Activated CD4-positive, alpha-beta T cell treated with anti-CD3 and anti-CD28 coated beads, Interleukin-2, amount 50 U/mL, for 24 hours (primary cell): ENCODE measurements at places on chromosomes 1 and 21.

GRCh38 chr1:182644886-182645285 lies 39.5 kb downstream of the RGS8 start:
- no peak for DNase-seq

- DNase-seq: no peak
Observed at GRCh38 chr1:57770772-57771171, 346.9 kb upstream of the DAB1 start.

DNA sequence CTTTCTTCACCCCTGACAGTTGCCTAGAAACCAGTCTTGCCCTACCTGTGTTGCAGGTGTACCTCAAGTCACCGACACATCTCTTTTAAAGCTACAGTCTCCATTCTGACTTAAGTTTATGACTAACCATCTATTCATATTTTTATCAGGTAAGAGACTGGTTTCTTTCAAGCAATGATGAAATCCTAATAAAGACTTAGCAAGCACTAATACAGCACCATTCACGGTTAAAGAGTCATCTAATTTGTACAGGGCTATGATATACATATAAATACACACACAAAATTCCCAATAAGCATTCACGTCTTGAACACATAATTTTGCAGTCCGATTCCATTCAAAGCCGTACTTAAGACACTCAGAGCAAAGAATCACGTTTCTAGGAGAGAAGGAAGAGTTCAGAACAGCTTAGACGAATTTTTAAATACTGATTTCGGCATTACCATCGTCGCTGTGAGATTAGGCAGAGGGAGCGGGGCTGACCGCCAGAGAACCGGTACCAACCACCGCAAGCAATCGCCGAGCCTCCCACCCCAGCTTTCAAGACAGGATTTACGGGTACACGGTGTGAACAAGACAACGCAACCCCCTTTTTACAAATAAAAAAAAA lies 943 bp downstream of the ERRFI1 start:
- DNase-seq: no peak

GRCh38 chr1:221264848-221265247 lies 385.6 kb downstream of the HLX start:
- DNase-seq: no peak

- DNase-seq: no peak
Observed at GRCh38 chr1:158112994-158113758, 67.5 kb upstream of the CD1D start.

- DNase-seq: no peak
Observed at GRCh38 chr1:38581396-38581795, 278.2 kb downstream of the RRAGC start.

DNA sequence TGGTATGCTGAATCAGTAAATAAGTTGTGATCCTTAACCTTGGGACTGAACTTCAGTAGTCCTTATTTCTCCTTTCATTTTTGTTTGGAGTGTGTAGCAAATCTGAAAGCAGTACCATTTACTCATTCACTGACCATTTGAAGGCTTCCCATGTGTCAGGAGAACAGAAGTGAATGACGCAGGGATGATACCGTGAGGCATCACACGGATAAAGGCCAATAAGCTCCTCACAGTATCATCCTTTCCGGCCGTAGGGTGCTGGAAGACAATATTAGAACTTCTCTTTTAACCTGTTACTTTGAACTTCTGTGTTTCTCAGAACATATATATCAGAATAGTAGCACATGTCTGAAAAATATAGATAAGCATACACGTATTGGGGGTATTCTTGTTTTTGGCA lies 21.3 kb downstream of the BACH1 start:
- no peak for DNase-seq

GRCh38 chr1:87940421-87940820 lies 611.7 kb downstream of the LMO4 start:
- DNase-seq: no peak

DNA sequence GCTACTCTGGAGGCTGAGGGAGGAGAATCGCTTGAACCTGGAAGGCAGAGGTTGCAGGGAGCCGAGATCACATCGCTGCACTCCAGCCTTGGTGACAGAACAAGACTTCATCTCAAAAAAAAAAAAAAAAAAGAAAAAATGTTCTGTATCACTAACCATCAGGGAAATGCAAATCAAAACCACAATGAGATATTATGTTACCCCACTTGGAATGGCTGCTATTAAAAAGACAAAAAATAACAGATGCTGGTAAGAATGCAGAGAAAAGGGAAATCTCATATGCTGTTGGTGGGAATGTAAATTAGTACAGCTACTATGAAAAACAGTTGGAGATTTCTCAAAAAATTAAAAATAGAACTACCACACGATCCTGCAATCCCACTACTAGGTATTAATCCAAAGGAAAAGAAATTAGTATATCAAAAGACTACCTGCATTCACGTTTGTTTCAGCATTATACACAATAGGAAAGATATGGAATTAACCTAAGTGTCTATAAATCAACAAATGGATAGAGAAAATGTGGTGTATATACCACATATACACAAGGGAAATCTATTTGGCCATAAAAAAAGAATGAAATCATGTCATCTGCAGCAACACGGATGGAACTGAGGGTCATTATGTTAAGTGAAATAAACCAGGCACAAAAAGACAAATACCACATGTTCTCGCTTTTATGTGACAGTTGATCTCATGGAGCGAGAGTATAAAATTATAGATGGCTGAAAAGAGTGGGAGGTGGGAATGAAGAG lies 62.6 kb downstream of the ABL2 start:
- DNase-seq: no peak

- no peak for DNase-seq
Observed at GRCh38 chr1:148263906-148264255, 111.8 kb upstream of the NBPF11 start.

- no peak for DNase-seq
Observed at GRCh38 chr21:26852423-26852822, 7.2 kb upstream of the ADAMTS1 start.

DNA sequence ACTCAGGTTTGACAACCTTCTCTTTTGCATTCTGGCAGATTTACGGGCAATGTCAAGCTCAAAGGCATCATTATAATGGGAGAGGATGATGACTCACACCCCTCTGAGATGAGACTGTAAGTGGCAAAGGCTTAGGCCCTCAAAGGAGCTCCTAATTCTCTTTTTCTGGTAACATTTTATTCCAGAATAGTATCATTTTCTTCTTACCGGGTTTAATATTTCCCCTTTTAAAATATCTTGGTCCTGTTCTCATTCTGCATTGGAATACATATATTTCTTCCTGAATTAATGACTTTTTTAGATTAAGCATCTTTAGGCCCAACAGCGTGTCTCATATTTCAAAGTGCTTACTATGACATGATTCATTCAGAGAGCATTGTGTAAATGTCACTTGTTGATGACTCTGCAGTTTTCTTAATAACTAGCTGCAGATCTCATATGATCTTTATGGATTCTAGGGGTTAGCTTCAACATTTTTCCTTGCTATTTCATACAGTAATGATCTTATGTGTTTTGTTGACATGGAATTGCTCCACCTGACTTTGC lies 1.7 kb downstream of the PITHD1 start:
- DNase-seq: no peak

DNA sequence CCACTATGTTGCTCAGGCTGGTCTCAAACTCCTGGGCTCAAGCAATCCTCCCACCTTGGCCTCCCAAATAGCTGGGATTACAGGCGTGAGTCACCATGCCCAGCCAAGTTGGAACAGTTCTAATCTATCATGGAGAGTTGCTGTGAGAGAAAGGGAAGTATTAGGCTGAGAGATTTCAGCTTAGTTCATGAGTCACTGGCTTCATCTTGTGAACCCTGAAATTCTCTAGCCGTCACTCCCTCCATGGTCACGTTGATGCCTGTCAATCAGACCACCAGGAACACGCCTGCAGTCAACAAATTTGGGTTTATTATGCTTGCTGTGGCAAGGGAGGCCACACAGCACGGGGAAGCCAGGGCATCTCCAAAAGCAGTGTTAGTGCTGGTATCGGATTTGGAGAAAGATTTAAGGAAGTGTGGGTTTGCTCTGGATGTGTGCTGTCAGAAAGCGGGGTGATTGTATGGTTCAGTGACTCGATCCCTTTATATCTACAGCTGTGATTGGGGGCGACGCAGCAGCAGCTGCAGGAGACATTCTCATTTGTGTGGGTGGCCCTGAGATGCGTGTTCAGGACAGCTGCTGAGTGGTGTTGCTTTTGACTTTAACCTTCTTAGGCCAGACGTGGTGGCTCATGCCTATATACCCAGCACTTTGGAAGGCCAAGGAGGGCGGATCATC lies 18.7 kb downstream of the UQCRHL start:
- DNase-seq: no peak

- no peak for DNase-seq
Observed at GRCh38 chr1:227043755-227044154, 103.7 kb downstream of the COQ8A start.

- no peak for DNase-seq
Observed at GRCh38 chr1:160376525-160377131, 9.8 kb downstream of the NHLH1 start.

GRCh38 chr21:46325073-46325912 lies 1.3 kb downstream of the PCNT start:
- DNase-seq: peak; percentile 11

DNA sequence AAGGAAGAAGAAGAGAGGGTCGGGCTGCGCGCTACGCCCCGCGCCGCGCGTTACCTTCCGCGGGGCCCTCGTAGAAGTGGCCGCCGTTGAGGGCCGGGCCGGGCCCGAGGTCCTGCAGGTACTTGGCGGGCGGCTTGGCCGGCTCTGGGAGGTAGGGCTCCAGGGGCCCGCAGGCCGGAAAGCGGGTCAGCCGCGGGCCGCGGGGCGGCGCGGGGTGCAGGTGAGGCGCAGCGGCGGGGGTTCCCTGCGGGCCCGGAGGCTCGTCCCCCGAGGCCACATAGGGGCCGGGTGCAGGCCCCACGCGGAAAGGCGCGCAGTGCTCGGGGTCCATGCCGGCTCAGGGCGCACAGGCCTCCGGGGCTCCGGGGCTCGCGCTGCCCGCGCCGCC lies 196 bp downstream of the ALX3 start:
- no peak for DNase-seq

- DNase-seq: no peak
Observed at GRCh38 chr21:44497703-44498126, 42.3 kb downstream of the KRTAP10-1 start.

DNA sequence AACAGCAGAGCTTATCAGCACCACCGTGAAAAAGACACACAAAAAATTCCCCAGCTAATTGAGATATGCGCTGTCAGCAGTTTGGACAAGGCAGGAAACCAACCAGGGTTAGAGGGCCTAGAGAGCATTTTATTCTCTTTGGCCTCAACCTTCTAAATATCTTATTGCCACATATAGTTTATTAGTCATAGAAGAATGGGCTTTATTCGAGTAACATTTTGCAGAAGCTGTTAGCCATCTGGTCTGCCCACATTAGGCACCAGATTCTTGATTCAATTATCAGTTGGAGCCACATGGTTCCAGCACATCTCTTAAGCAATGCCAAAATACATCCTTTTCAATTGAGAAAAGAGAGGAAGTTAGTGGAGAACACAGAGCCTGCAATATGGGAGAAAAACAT lies 109.9 kb upstream of the CXADR start:
- no peak for DNase-seq

- no peak for DNase-seq
Observed at GRCh38 chr21:21183092-21183491, 184.9 kb downstream of the NCAM2 start.

DNA sequence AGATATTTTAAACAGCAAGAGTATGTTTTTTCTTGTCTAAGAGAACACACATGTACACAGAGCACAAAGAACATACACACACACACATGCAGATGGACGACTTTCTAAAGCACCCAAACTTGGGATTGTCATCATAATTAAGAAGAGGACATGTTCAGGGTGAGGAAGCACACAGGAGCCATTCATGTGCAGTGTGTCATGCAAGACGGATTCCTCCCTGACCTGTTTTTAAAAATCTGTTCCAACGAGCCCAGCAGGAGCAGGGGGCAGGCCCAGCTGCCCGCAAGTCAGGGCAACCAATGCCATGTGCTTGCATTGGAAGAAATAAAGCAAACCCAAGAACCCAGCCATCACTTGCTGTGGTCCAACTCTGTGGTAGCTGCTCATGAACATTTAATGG lies 167.3 kb upstream of the ZNF644 start:
- DNase-seq: no peak

DNA sequence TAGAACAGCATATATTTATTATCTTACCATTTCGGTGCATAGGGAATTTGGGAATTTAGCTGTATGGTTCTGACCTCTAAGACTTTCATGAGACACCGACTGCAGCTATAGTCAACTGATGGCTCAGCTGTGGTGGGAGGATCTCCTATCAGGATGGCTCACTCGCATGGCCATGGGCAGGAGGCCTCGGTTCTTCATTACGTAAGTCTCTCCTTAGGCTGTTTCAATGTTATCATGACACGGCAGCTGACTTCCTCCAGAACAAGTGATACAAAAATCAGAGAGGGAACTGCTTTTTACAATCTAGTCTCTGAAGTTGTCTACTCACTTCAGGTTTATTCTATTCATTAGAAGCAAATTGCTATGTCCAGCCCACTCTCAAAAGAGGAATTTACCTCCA lies 13.3 kb upstream of the CAPN8 start:
- no peak for DNase-seq

DNA sequence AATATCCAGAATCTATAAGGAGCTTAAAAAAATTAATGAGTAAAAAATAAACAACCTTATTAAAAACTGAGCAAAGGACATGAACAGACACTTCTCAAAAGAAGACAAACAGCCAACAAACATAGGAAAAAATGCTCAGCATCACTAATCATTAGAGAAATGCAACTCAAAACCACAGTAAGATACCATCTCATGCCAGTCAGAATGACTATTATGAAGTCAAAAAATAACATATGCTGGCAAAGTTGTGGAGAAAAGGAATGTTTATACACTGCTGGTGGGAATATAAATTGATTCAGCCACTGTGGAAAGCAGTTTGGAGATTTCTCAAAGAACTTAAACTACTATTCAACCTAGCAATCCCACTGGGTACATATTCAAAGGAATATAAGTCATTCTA lies 25.3 kb downstream of the PIGK start:
- DNase-seq: no peak
